ENCODE measurements at places on chromosomes 5 and 9.

DNA sequence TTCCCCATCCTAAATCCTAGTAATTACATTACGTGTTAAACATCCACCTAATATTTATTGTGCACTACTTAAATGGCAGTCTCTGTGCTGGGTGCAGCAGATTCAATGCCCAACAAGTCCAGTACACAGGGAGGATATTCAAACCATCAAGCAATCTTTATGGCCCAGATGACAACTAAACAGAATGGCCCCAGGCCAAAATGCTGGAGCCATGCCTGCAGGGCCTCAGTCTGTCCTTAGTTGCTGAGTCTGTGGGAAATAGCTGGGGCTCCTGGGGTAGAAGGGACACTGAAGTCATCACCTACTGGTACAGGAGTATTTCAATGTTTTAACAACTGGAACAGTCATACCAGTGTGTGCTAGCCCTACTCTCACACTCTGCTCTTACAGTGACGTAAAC lies 153.5 kb downstream of the ZNF608 start:
- no peaks in the 10 kb centered on the region for H3K27me3 ChIP-seq
- ATAC-seq: no peak
- no peaks in the 10 kb centered on the region for H3K36me3 ChIP-seq
- peaks cover 6% of the 10 kb centered on the region for H3K4me1 ChIP-seq
- peak overlapping the region; percentile 65 for H3K27ac ChIP-seq
- no peak overlapping the region for H3K4me3 ChIP-seq

DNA sequence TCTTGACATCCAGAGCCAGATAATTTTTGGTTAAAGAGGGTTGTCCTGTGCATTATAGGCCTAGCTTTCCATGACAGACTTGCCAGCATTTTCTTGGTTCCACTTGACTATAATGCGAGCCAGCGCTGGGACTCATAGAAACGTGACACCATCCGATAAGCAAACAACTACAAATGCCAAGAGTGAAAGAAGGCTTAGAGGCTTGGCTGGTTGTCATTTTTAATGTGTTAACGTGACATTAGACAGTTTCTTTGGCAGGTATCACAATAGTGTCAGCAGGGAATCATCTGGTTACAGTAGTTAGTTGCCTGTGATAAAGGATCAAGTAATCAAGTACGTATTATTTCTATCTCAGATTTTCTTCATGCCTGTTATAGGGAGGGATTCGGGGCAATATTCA lies 20.0 kb upstream of the LIFR start:
- no peak overlapping the region for H3K4me3 ChIP-seq
- ATAC-seq: no peak
- H3K36me3 ChIP-seq: no peaks in the 10 kb centered on the region
- H3K27me3 ChIP-seq: peaks cover 11% of the 10 kb centered on the region
- H3K27ac ChIP-seq: no peak overlapping the region

DNA sequence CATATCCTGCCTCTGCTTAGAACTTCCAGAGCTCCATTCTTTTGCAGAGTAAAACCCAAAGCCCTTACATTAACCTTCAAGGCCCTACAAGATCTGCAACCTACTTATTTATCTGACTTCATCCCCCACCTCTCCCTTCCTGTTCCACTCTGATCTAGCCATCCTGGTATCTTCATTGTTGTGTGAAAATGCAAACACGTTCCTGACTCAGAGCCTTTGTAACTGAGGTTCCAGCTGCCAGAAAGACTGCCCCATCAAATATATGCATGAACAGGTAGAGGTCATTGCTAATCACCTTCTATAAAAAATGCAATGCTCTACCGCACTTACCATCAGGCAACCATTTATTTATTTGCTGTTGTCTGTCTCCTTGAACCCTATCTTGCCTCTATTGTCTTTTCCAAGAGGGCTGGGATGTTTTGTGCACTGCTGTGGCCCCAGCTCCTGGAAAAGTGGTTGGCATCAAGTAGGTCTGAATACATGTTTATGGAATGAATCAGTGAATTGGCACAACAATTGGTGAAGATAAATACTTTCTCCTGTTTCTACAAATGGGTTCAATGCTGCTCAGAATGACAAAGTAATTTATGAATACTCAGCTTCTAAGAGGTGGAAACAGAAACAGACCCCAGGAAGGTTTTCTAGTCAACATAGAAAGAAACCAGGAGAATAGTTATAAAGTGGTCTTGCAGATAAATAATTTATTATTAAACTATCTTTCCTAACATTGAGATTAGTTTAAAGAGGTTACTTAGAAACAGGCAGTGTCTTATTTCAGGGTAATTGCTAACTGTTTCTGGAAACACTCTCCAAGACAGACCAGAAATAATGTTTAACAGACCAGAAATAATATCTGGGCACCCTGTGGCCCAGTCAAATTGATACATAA lies 230.6 kb upstream of the CD180 start:
- H3K27me3 ChIP-seq: no peaks in the 10 kb centered on the region
- H3K4me3 ChIP-seq: no peak overlapping the region
- no peak overlapping the region for H3K27ac ChIP-seq
- no peaks in the 10 kb centered on the region for H3K36me3 ChIP-seq
- no peak for ATAC-seq

DNA sequence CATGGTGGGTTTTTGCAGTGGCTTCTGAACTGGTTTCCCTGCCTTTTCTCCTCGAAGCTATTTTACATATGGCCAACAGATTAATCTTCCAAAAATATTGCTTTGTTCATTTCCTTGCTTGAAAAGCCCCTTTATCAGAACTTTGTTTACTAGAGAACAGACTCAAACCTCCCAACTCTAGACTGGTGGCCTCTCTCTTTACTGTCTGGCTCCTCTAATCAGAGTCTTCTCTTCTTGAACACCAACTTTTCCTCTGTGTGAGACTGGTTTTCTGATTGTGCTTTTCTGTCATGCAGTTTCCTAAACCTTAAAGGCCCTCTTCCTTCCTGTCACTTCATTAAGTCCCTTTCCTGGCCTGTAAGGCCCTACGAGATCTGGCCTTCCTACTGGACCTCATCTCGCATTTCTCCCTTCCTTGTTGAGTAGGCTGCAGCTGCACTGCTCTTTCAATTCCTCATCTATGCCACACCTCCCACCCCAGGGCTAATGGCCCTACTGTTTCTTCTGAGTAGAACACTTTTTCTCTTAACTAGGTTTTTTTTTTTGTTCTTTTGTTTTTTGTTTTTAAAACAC lies 5.7 kb downstream of the C9orf43 start:
- no peaks in the 10 kb centered on the region for H3K27me3 ChIP-seq
- H3K4me1 ChIP-seq: no peaks in the 10 kb centered on the region
- peak; percentile 98 for ATAC-seq
- no peak overlapping the region for H3K27ac ChIP-seq
- H3K36me3 ChIP-seq: no peaks in the 10 kb centered on the region
- H3K4me3 ChIP-seq: no peak overlapping the region

DNA sequence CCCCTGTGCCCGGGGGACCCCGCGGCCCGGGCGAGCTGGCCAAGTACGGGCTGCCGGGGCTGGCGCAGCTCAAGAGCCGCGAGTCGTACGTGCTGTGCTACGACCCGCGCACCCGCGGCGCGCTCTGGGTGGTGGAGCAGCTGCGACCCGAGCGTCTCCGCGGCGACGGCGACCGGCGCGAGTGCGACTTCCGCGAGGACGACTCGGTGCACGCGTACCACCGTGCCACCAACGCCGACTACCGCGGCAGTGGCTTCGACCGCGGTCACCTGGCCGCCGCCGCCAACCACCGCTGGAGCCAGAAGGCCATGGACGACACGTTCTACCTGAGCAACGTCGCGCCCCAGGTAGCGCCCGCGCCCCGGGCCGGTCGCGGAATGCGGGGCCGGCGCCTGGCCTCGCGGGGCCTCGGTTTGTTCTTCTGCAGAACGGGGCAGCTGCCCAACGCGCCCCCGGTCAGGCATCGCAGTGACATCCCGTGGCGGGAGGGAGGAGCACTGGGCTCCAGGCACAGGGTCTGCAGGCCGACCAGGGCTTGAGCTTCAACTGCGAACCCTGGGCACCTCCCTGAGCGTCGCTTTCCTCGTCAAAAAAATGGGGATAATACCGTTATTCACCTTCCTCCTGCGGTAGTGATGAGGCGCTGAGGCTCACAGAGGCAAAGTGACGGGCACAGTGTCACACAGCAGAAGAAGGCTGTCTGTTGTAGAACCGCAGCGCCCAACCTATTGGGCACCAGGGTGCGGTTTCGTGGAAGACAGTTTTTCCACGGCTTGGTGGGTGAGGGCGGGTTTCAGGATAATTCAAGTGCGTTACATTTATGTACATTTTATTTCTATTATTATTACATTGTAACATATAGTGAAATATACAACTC lies 777 bp downstream of the ENDOG start:
- peak overlapping the region; percentile 74 for H3K4me3 ChIP-seq
- peaks cover 40% of the 10 kb centered on the region for H3K4me1 ChIP-seq
- peaks cover 34% of the 10 kb centered on the region for H3K36me3 ChIP-seq

DNA sequence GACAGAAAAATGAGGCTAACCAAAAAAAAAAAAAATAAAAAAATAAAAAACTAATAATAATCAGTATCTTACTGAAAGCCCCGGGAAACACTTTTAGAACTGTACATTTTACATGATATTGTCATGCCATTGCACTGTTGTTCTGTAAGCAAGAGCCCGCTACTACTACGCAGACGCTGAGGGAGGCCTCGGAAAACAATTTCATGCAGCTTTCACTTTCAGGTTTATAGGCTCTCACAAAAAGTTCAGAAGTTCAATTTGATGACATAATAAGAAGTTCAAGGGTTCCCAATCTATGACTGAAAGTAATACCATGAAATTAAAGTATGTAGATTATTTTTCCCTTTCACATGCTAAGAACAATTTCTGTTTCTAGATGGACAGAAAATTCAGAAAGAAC lies 318.3 kb upstream of the ITGA1 start:
- ATAC-seq: no peak
- no peaks in the 10 kb centered on the region for H3K27me3 ChIP-seq
- H3K4me3 ChIP-seq: no peak overlapping the region
- H3K4me1 ChIP-seq: no peaks in the 10 kb centered on the region
- no peak overlapping the region for H3K27ac ChIP-seq

- peak; percentile 73 for ATAC-seq
- no peak overlapping the region for H3K27ac ChIP-seq
- H3K4me3 ChIP-seq: no peak overlapping the region
- peaks cover 7% of the 10 kb centered on the region for H3K4me1 ChIP-seq
Observed at GRCh38 chr9:7756088-7756487, 43.5 kb downstream of the DMAC1 start.

GRCh38 chr5:27240791-27241190 lies 202.4 kb upstream of the CDH9 start:
- no peak overlapping the region for H3K27ac ChIP-seq
- H3K4me1 ChIP-seq: no peaks in the 10 kb centered on the region
- no peak for ATAC-seq
- no peak overlapping the region for H3K4me3 ChIP-seq
- H3K27me3 ChIP-seq: no peaks in the 10 kb centered on the region

- no peaks in the 10 kb centered on the region for H3K36me3 ChIP-seq
- no peak overlapping the region for H3K4me3 ChIP-seq
- no peaks in the 10 kb centered on the region for H3K4me1 ChIP-seq
- no peak for ATAC-seq
- peaks cover 10% of the 10 kb centered on the region for H3K27me3 ChIP-seq
Observed at GRCh38 chr9:4106760-4107143, 193.1 kb downstream of the GLIS3 start.

DNA sequence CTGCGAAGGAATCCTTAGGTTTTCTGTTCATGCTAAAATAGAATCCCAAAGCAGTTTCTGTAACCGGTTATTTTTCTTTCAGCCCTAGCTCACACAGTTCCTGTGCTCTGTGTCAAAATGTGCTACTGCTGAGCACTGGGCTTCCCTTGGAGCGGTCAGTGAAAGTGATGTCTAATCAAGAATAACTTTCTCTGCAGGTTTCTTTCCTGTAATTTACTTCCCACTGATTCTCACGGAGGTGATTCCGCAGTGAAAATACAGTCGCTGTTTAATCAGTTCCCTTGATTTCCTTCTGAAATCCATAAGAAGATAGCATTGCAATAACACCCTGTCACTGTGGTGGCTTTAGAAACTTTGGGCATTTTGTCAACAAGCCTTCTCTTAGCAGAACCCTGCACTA lies 112.0 kb upstream of the ISL1 start:
- no peak overlapping the region for H3K4me3 ChIP-seq
- no peaks in the 10 kb centered on the region for H3K4me1 ChIP-seq
- H3K36me3 ChIP-seq: no peaks in the 10 kb centered on the region
- H3K27ac ChIP-seq: no peak overlapping the region
- ATAC-seq: no peak

GRCh38 chr5:74296685-74297408 lies 343.7 kb downstream of the ENC1 start:
- no peaks in the 10 kb centered on the region for H3K36me3 ChIP-seq
- ATAC-seq: no peak
- no peaks in the 10 kb centered on the region for H3K27me3 ChIP-seq
- no peak overlapping the region for H3K4me3 ChIP-seq
- no peak overlapping the region for H3K27ac ChIP-seq
- H3K4me1 ChIP-seq: no peaks in the 10 kb centered on the region

GRCh38 chr5:173880306-173880985 lies 7.7 kb upstream of the CPEB4 start:
- H3K4me1 ChIP-seq: peaks cover 21% of the 10 kb centered on the region
- H3K36me3 ChIP-seq: no peaks in the 10 kb centered on the region
- no peak for ATAC-seq
- no peaks in the 10 kb centered on the region for H3K27me3 ChIP-seq

- no peak for ATAC-seq
- H3K27me3 ChIP-seq: no peaks in the 10 kb centered on the region
- H3K4me1 ChIP-seq: peaks cover 7% of the 10 kb centered on the region
- H3K36me3 ChIP-seq: peaks cover 35% of the 10 kb centered on the region
- no peak overlapping the region for H3K4me3 ChIP-seq
Observed at GRCh38 chr9:128846680-128847030, 17.1 kb upstream of the SPOUT1 start.

GRCh38 chr5:8394965-8395364 lies 526.0 kb downstream of the MTRR start:
- no peak overlapping the region for H3K4me3 ChIP-seq
- H3K27me3 ChIP-seq: no peaks in the 10 kb centered on the region
- H3K27ac ChIP-seq: no peak overlapping the region
- H3K36me3 ChIP-seq: no peaks in the 10 kb centered on the region
- no peaks in the 10 kb centered on the region for H3K4me1 ChIP-seq

GRCh38 chr9:93011114-93011513 lies 47.4 kb upstream of the SUSD3 start:
- peaks cover 5% of the 10 kb centered on the region for H3K4me1 ChIP-seq
- no peaks in the 10 kb centered on the region for H3K27me3 ChIP-seq
- ATAC-seq: no peak
- H3K36me3 ChIP-seq: peaks cover 60% of the 10 kb centered on the region

GRCh38 chr5:99063737-99064136 lies 134.9 kb upstream of the CHD1 start:
- no peak for ATAC-seq
- no peaks in the 10 kb centered on the region for H3K36me3 ChIP-seq
- H3K4me3 ChIP-seq: no peak overlapping the region
- no peak overlapping the region for H3K27ac ChIP-seq
- peaks cover 36% of the 10 kb centered on the region for H3K4me1 ChIP-seq

- H3K4me3 ChIP-seq: no peak overlapping the region
- no peaks in the 10 kb centered on the region for H3K27me3 ChIP-seq
- H3K36me3 ChIP-seq: no peaks in the 10 kb centered on the region
- no peak for ATAC-seq
Observed at GRCh38 chr5:93220431-93220830, 360.6 kb downstream of the NR2F1-AS1 start.

Data from stimulated activated memory B cell treated with anti-CD40 and anti-IgM and Interleukin-4, amounts not matched to agents 10 μg/mL and 1 μg/mL and 100 μg/mL, for 72 hours (primary cell).